ENCODE measurements at places on chromosomes 5 and 9.

DNA sequence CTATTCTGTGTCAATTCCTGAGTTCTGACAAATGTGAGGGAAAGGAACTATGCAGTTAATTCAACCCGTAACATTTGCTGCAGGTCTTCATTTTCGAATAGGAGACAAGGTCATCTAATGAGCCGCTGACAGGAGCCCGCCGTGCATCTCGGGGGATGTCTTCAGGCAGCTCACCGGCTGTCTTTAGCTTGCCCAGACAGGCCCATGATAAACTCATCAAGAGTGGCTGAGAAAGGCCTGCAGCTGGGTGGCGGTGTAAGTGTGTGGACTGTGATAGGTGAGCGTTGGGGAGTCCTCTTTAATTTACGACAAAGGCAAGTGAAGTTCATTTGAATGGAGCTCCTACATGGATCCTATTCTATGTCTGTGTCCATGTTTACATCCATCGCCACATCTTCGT, 190.5 kb downstream of the ADCY2 start:
- no peak for DNase-seq

DNA sequence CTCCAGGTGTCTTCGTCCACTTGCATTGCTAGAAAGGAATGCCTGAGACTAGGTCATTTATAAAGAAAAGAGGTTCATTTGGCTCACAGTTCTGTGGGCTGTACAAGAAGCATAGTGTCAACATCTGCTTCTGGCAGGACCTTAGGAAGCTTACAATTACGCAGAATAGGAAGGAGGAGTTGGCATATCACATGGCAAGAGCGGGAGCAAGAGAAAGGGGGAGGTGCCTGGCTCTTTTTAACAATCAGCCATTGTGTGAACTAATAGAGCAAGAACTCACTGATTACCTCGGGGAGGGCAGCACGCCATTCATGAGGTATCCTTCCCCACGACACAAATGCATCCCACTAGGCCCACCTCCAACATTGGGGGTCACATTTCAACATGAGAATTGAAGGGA, 134.4 kb upstream of the EFNA5 start:
- no peak for DNase-seq

GRCh38 chr5:18299166-18299565, 664.9 kb downstream of the TAF11L14 start:
- no peak for DNase-seq

GRCh38 chr5:98742396-98743073, 30.9 kb upstream of the RGMB start:
- DNase-seq: no peak

GRCh38 chr5:139133282-139133681, 64.9 kb downstream of the SIL1 start:
- DNase-seq: peak; percentile 85

DNA sequence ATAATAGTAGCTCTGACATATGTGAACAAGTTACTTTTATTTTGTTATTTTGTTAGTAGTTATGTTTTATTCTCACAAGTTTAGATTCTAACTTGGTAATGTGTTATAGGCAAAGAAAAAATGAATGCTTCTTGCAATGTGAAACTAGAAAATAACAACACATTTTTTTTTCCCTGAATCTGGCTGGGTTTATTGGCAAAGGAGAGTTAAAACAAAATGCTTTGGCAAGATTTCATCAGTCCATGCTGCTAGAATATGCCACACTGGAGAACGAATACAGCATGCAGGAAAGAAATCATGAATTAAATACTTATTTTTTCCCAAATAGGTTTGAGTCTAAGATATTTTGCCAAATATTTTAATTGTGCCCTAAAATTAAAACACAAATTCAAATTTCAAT, 1048.1 kb upstream of the ACO1 start:
- DNase-seq: no peak

DNA sequence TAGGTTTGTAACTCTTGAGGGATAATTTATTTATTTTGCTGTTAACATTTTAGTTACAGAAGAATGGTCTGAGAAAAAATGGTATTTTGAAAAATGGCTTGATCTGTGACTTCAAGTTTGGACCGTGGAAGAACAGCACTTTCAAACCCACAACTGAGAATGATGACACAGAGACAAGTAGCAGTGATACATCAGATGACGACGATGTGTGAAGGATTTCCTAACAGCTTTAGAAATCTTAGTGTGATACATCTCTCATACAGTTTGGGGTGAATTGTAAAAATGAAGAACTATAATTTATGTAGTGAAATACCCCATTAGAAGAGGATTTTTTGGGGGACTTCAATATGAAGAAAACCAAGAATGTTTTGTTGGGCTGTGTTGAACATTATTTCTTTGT, 88.7 kb downstream of the GPBP1 start:
- DNase-seq: no peak

DNA sequence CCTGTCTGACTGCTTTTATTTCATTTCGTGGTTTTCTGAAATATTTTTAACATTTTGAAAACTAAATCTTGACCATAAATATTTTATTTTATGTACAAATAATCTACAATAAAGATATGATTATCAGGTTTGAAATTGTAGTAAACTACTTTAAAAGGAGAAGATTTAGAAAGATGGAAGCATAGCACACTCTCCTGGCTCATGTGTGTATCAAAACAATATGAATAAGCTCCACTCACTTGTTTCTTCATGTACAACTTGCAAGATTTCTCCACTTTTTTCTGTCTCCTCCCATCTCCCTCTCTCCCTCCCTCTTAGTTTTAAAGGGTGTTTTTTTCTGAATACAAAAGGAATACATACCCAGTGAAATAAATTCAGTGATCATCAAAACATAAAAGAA, 15.4 kb upstream of the VPS13A start:
- no peak for DNase-seq

DNA sequence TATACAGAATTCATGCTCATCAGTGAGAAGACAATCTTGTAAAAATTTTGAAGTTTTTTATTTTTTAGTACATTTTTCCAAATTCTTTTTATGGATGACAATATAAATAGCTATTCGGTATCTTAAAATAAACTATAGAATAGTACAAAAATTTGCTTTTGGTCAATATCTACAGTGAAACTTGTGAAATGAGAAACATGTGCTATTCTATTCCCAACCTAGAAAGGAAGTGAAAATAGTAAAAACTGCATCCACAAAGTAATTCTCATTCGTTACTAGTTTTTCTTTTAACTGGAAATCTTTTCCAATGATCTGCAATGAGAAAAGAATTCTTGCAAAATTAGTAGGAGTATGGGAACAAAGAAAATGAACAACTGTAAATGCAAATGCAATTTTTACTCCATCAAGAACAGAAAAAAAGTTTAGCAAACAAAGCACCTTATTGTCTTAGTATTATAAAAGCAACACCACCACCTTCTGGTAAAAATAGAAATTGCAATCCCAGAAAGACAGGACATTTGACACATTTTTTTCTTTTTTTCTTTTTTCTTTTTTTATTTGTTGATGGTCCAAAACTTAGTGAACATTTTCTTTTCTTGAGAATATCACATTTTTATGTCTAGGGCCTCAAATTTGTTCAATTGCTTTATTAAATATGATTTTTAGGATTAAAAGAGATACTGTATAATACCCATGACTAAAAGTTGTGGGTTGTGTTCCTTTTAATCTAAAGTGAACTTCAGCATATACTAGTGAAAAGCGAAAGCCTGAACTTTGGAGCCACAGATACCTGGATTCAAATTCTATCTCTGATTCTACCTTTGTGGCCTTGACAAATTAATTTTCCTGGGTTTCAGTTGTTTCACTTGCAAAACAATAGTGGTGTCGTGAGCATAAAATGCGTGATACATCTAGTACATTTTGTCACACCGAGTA, 72.3 kb downstream of the SLCO4C1 start:
- no peak for DNase-seq

GRCh38 chr5:112276991-112277390, 142.1 kb downstream of the EPB41L4A start:
- peak; percentile 1 for DNase-seq

- DNase-seq: no peak
Measured at GRCh38 chr5:17019324-17019723, 83.2 kb upstream of the MYO10 start.

DNA sequence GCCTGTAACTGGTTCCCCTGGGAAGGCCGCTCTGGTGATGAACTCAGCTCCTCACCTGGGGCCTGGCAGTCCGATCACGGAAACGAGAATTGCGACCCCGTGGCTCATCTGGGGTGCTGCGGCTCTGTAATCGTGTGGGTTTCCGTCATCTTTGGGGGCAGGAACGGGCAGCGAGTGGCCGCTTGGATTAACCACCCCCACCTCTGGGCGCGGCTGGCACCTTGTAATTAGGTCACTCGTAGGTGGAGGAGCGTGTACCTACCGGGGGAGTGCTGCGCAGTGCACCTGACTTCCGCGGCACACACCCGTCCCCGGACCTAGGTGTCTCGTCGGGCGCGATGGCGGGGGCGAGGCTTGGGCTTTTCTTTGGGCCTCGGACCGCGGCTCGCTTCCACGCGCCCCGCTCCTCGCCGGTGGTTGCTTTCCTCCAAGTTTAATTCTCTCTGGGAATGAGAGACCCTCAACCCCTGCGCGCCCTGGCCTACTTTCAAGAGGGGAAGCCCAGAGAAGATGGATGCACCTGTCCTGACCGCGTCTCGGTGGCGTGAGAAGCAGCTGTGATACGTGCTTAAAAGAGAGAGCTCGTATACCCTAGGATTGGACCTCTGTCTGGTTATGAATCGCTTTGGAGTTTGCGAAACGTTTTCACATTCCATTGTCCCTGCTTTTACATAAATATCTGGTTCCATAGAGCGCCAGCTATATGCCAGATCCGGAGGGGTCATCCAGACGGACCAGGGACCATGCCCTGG, 744 bp upstream of the PPP2CA start:
- DNase-seq: peak; percentile 33

- no peak for DNase-seq
Measured at GRCh38 chr9:12469084-12469483, 224.1 kb upstream of the TYRP1 start.

GRCh38 chr9:12060067-12060466, 633.1 kb upstream of the TYRP1 start:
- DNase-seq: no peak

- DNase-seq: no peak
Measured at GRCh38 chr9:116717150-116717549, 30.0 kb downstream of the TRIM32 start.

DNA sequence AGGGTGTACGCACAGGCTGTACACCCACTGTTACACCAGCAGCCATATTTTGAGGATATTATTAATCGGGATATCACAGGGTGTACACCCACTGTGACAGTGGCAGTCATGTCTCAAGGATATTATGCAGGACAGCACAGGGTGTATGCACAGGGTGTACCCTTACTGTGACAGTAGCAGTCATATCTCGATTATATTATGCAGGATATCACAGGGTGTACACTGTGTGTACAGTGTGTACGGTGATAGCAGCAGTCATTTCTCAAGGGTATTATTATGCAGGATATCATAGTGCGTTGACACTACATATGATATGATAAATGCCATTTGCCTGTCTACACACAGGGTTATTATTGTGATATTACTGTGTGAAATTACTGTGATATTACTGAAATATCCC, 80.5 kb upstream of the SLC25A48 start:
- no peak for DNase-seq

DNA sequence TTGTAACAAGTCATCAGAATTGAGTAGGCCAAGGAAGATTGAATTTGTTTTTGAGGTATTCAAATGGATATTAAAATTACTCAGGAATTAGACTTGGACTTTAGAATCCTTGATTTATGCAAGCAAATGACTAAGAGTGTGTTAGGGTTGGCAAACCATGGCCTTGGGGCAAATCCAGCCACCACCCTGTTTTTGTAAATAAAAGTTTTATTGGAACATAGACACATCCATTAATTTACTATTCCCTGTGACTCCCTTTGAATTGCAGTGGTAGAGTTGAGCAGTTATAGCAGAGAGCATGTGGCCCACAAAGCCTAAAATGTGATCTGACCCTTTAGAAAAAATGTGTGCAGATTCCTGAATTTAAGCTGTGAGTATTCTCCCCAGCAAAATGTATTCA, 115.6 kb downstream of the WDR70 start:
- DNase-seq: no peak

- no peak for DNase-seq
Measured at GRCh38 chr9:101792475-101792874, 54.0 kb upstream of the GRIN3A start.

DNA sequence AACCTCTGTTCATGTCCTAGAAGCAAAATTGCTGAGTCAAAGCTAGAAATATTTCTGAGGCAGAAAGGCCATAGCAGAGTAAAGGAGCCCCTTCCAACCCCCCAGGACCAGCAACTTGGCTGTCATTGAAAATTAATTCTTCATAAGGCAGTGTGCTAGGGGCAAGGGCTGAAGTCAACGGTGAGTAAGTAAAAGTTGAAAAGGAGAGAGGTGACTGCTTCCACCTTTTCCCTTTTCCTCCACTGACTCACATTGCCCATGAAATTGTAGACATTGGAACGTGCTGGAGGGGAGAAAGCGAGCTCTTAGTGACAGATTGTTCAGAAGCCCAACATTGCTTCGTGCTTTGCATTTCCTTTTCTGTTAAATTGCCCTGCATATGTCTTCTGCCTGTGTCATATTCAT, 19.1 kb downstream of the GLRA1 start:
- DNase-seq: no peak

DNA sequence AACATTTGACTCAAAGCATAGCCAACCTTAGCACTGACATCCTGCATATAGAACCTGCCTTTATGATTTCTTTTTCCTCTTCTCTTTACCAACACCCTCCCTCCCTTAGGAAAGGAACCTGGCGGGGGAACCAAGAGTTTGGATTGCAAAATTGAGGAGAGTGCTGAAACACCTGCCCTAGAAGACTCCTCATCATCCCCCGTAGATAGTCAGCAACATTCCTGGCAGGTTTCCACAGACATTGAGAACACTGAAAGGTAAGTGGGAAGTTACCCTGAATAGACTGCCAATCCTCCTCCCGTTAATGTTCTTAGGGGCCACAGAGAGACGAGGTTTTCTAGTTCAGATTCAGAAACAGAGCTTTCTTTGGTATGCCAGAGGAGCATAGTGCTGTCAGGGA, 88.8 kb downstream of the RGS7BP start:
- DNase-seq: no peak

DNA sequence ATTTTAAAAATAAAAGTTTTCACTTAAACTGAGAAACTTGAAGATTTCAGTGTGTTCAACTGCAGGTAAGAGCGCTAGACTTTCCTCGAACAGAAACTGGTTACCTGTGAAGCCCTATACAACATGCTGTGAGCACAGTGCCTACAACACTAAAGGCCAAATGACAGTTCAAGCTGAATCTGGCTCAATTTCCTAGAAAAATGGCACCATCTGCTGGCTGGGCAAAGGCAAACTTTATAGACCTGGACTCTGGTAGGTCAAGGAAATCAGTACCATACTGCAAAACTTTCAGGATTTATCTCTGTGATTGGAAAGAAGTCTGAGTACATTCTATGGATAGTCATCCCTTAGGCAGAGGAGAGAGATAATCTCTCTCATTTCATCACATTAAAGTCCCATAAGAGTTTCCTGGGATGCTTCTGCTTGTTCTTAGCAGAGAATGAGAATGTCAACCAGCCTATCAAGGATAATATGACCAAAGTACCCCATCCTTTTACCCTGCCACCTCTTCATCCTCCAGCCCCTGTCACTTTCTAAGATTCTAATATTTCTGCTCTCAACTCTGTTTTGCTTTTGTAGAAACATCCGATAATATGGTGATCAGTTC, 31.8 kb upstream of the FOXB2 start:
- DNase-seq: peak; percentile 65

GRCh38 chr5:170546282-170546681, 42.5 kb downstream of the KCNIP1 start:
- no peak for DNase-seq

All from NCI-H1092 treated with DMSO at 0.1 percent for 48 hours (cell line).